Omental fat pad (tissue), 4 donors: ENCODE measurements at places on chromosomes 13 and 19. TPM values are rescaled to one million over a fixed set of nuclear protein-coding genes. Genes with fewer than 3 reads are reported as not detected.

DNA sequence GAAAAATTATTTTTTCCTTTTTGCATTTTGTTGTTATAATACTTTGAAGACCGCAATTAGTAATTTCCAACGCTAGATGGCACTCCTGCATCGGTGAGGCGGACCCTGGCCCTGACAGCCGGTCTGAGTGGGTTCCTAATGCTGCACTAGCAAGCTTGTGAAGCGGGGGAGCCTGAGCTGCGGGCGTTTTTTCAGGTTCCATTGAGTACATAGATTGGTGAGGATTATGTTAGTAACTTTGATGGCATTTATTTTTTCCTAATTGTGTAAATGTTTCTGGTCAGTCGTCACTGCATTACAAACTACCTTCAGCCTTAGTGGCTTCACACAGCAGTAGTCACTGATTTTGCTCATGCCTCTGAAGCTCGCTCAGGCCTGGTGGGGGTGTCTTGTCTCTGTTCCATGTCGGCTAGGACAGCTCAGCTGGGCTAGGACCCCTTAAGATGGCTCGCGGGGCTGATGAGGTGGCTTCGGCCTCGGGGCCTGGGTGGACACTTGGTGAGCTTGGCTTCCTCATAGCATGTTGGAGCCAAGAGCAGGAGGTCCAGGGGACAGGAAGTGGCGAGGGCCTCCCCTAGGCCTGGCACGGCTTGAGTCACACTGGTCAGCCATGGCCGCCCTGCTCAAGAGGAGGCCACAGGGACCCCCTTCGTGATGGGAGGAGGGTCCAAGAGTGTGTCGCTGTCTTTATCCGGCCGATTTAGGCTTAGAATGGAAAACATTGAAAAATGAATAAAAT lies 25.0 kb downstream of the ERCC5 start:
- DNase-seq: no peak

- DNase-seq: no peak
Observed at GRCh38 chr19:15779756-15780476, 7.5 kb upstream of the OR10H5 start.

MAP1S gene
- total RNA-seq: 20.3 TPM

DNA sequence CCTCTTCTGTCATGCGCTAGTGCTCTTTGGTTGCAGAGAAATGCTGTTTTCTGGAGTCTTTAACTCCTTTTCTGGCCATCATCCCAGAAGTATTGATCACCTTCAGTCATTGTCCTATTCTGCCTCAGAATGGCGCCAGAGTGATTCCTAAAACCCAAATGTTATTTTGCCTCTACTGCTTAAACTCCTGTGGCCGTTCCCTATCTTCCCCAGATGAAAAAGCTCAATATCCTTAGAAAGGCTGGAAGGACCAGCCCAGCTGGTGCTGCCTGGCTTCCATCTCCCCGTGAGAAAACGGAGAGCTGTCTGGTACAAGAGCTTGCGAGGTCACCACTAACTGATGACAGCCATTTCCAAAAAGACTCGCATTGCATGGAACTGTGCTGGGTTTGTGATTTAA lies 179.1 kb downstream of the RBM26 start:
- no peak for DNase-seq
